Liver (tissue), 10 donors: ENCODE measurements at places on chromosomes 7 and 10.
A peak's percentile ranks its signal among the peaks of the same experiment; 100 is the strongest.

DNA sequence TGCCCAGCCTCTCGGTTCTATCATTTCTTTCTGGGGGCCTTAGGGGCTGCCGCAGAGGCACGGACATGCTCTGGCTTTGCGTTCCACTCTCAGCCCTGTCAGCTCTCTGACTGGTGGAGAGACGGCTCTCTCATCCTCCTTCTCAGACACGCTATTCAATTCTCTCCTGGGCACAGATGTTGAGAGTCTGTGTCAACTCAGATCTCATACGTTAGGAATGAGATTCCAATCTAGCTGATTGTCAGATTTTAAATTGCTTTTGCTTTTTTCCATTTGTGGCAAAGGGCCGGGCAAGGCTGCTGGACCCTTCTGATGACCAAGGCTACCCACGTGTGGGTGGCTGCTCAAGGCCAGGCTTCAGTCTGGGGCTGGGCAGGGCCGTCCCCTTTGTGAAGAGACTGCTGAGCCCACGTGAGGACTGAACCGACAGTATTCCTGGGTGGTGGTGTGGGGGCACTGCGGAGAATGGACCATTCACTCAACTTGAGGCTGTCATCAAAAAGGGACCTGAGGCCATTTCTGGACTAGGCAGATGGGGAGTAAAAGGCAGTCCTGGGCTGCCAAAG lies 71.5 kb downstream of the CLEC2L start:
- H3K27me3 ChIP-seq = no peaks in the 10 kb centered on the region
- no peak overlapping the region for H3K4me3 ChIP-seq
- no peaks in the 10 kb centered on the region for H3K4me1 ChIP-seq
- H3K36me3 ChIP-seq = peaks cover 92% of the 10 kb centered on the region

DNA sequence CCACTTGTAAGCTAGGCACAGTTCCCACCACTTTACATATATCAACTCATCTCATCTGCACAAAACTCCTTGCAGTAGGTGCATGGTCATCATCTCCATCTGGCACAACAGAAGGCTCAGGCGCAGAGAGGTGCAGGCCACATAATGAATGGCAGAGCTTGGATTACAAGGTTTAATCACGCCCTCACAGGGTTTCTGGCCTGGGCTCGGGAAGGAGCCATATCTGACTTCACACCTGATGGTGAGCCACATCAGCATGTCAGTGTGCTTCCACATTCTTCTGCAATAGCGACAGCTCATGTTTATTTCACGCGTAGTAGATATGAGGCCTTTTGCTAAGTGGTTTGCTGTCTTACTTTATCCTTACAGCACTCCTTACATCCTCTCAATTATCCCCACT lies 650.2 kb downstream of the INHBA start:
- no peaks in the 10 kb centered on the region for H3K27me3 ChIP-seq
- H3K27ac ChIP-seq = no peak overlapping the region
- DNase-seq = no peak
- H3K4me1 ChIP-seq = peaks cover 4% of the 10 kb centered on the region
- H3K4me3 ChIP-seq = no peak overlapping the region

DNA sequence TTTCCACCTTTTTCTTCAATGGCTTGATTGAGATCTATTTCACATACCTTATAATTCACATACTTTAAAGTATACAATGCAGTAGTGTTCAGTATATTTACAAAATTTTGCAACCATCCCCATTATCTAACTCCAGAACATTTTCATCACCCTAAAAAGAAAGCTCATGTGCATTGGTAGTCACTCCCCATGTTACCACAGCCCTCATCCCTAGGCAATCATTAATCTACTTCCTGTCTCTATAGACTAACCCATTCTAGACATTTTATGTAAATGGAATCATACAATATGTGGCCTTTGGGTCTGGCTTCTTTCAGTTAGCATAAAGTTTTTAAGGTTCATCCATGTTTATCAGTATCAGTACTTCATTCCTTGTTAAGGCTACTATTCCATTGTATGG lies 214.2 kb downstream of the WDR11 start:
- H3K4me1 ChIP-seq = peaks cover 4% of the 10 kb centered on the region
- no peak overlapping the region for H3K27ac ChIP-seq
- no peaks in the 10 kb centered on the region for H3K36me3 ChIP-seq
- H3K27me3 ChIP-seq = no peaks in the 10 kb centered on the region

- H3K27ac ChIP-seq = no peak overlapping the region
- no peaks in the 10 kb centered on the region for H3K36me3 ChIP-seq
- H3K4me3 ChIP-seq = no peak overlapping the region
- no peaks in the 10 kb centered on the region for H3K27me3 ChIP-seq
- DNase-seq = no peak
- H3K4me1 ChIP-seq = peaks cover 12% of the 10 kb centered on the region
These were observed 9.4 kb downstream of the NODAL start for GRCh38 chr10:70432101-70432500.

GRCh38 chr10:44071479-44071878 lies 313.4 kb downstream of the CXCL12 start:
- DNase-seq = no peak
- H3K27ac ChIP-seq = no peak overlapping the region
- no peaks in the 10 kb centered on the region for H3K27me3 ChIP-seq
- no peaks in the 10 kb centered on the region for H3K4me1 ChIP-seq
- no peaks in the 10 kb centered on the region for H3K36me3 ChIP-seq

- H3K27me3 ChIP-seq = no peaks in the 10 kb centered on the region
- no peak overlapping the region for H3K4me3 ChIP-seq
- H3K36me3 ChIP-seq = no peaks in the 10 kb centered on the region
- no peak overlapping the region for H3K27ac ChIP-seq
- no peak for DNase-seq
These were observed 138.7 kb downstream of the MAPK8 start for GRCh38 chr10:48444861-48445841.

DNA sequence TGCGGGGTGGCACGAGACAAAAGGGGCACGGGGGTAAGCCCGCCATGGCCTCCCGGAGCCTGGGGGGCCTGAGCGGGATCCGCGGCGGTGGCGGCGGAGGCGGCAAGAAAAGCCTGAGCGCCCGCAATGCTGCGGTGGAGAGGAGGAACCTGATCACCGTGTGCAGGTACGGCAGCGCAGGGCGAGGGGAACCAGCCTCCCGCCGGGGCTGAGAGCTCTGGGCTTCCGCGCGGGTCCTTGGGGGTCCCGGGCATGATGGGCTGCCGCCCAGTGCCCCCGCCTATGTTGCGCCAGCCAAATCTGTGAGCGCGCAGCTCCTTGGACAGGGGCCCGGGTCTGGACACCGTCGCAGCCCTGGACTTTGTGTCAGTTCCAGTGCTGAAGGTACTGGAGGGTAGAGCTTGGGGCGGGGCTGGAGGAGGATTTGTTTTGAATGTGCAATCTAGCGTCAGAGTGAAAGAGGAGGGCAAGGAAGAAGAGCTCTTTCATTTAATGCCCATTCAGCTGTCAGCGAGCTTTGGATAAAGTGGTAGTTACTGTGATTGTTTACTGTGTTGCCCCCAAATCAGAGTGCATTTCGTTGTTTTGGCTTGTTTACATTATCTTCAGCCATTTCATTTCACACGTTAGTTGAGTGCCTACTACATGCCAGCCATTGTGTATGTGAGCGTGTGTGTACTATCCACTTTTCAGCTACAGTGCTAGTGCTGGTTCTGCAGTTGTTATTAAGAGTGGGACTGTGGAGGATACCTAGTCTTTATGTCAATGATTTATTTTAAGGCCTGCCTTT lies 777 bp downstream of the RUNDC3B start:
- no peaks in the 10 kb centered on the region for H3K4me1 ChIP-seq
- H3K4me3 ChIP-seq = peak overlapping the region; percentile 85
- no peaks in the 10 kb centered on the region for H3K36me3 ChIP-seq
- DNase-seq = peak; percentile 37

- no peaks in the 10 kb centered on the region for H3K4me1 ChIP-seq
- no peak for DNase-seq
- no peak overlapping the region for H3K27ac ChIP-seq
- no peaks in the 10 kb centered on the region for H3K36me3 ChIP-seq
- H3K27me3 ChIP-seq = no peaks in the 10 kb centered on the region
These were observed 64.9 kb downstream of the ZNF92 start for GRCh38 chr7:65438598-65438997.

- DNase-seq = peak; percentile 48
- H3K27ac ChIP-seq = peak overlapping the region; percentile 6
- no peaks in the 10 kb centered on the region for H3K27me3 ChIP-seq
- H3K4me1 ChIP-seq = peaks cover 38% of the 10 kb centered on the region
These were observed 654 bp downstream of the ALKBH4 start for GRCh38 chr7:102463841-102464576.

DNA sequence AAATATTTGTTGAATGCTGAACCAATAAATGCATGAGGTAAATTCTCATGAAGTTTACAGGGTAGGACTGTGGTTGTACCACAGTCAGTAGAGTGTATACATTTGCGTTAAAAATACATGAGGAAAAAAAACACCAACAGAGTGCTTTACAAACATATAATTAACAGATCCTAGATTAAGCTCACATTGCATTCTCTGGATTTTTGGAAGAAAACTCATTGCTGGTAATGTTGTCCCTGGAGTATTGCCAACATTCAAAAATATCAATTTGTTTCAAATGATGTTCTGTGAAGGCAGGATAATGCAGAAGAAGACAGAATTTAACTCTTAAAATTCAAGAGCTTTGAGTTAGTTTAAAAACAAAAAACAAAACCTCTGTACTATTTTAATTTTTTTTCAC lies 95.5 kb downstream of the MBL2 start:
- no peak for DNase-seq
- H3K27me3 ChIP-seq = peaks cover 2% of the 10 kb centered on the region
- H3K36me3 ChIP-seq = no peaks in the 10 kb centered on the region

DNA sequence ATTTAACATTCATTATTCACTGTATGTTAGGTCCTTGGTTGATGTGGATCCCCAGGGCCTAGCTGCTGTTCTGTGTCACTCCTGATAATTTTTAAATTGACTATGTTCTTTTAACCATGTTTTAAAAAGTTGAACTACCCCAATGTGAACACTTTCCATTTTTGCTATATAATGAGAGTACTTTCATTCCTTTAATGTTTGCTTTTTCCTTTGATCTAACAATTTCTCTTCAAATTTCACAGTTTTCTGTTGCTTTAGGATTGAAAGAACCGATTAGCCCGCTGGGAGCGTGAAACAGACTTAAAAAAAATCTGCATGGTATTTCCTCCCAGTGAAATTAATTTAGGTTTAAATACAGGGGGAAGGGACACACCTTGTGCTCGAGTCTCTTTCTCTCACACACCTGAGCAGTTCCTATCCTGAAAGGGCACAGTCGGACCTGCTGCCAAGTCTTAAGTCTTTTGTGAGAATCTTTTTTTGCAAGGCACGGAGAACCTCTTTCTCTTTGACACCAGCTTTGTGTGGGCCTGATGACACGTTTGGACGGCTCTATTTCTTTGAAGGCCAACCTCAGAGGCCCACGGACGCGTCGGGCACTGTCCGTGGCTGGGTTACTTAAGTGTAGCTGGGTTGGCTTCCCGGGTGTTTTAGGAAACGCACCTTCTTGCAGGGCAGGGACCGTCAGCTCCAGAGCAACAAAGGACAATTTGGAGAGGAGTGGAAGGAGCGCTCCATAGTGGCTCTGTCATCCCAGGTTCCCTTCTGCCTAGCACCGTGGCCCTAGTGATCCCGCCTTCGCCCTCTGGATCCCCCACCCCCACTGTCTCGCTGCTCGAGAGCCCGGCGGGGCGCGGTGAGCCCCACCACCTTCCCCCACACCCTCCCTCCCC lies 1.0 kb upstream of the CHN2 start:
- H3K4me3 ChIP-seq = peak overlapping the region; percentile 77
- DNase-seq = no peak
- H3K4me1 ChIP-seq = peaks cover 2% of the 10 kb centered on the region
- peak overlapping the region; percentile 92 for H3K27ac ChIP-seq
- no peaks in the 10 kb centered on the region for H3K36me3 ChIP-seq

- no peak for DNase-seq
- no peak overlapping the region for H3K4me3 ChIP-seq
- no peaks in the 10 kb centered on the region for H3K36me3 ChIP-seq
- H3K4me1 ChIP-seq = no peaks in the 10 kb centered on the region
These were observed 85.5 kb downstream of the CUX1 start for GRCh38 chr7:101902680-101903514.

GRCh38 chr10:18087355-18087754 lies 52.9 kb upstream of the CACNB2 start:
- H3K4me3 ChIP-seq = no peak overlapping the region
- DNase-seq = no peak
- H3K27me3 ChIP-seq = no peaks in the 10 kb centered on the region
- H3K36me3 ChIP-seq = no peaks in the 10 kb centered on the region
- no peaks in the 10 kb centered on the region for H3K4me1 ChIP-seq

GRCh38 chr7:31939076-31939475 lies 131.1 kb downstream of the PDE1C start:
- no peak for DNase-seq
- no peaks in the 10 kb centered on the region for H3K4me1 ChIP-seq
- H3K36me3 ChIP-seq = no peaks in the 10 kb centered on the region
- H3K27me3 ChIP-seq = no peaks in the 10 kb centered on the region

- no peaks in the 10 kb centered on the region for H3K27me3 ChIP-seq
- H3K27ac ChIP-seq = no peak overlapping the region
- no peak for DNase-seq
- H3K36me3 ChIP-seq = no peaks in the 10 kb centered on the region
- peaks cover 13% of the 10 kb centered on the region for H3K4me1 ChIP-seq
These were observed 39.4 kb downstream of the PHTF2 start for GRCh38 chr7:77837966-77838365.

DNA sequence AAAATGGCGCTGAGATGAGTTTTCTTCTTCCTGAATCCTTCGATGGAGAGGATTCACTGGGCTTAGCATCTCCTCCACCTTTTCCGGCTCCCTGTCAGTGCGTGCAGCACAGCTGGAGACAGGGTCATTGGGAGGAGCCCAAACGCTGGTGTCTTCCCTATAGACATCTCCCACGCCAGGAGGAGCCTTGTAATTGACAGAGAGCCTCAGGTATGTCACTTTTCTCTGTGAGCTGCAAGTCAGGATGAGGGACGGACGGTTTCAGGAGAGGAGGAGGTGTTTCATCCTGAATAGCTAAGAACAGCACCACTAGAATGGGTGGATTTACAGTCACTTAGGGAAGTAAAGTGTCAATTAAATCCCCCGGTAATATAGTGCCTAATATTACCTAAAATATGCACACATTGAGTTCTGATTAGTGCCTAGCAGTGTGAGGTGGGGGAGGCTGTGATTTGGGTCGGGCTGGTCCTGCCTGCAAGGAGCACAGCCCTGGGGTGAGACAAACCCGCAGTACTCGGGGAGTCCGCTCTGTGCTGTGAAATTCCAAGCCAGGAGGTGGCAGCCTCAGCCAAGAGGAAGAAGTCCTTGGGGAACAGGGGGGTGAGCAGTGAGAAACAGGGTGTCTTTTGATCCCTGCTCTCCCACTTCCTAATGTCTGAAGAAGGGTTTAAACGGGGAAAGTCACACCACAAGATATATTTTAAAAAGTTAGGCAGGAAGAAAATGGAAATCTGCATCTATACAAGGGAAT lies 28.2 kb downstream of the IL15RA start:
- H3K27ac ChIP-seq = peak overlapping the region; percentile 80
- peaks cover 7% of the 10 kb centered on the region for H3K36me3 ChIP-seq
- no peak overlapping the region for H3K4me3 ChIP-seq
- no peak for DNase-seq
- H3K4me1 ChIP-seq = peaks cover 9% of the 10 kb centered on the region

- H3K4me1 ChIP-seq = peaks cover 23% of the 10 kb centered on the region
- DNase-seq = no peak
- H3K4me3 ChIP-seq = no peak within 1 kb of the TSS
- H3K27me3 ChIP-seq = no peaks in the 10 kb centered on the region
- no peaks in the 10 kb centered on the region for H3K36me3 ChIP-seq
These were observed at the start of gene USP54 for GRCh38 chr10:73590881-73591799. Gene USP54 (minus strand): TSS chr10:73591342. CDS start chr10:73575658, 15,684 bp downstream.
